Posterior cingulate gyrus (tissue), 11 donors: ENCODE measurements at places on chromosomes 5 and 9.

DNA sequence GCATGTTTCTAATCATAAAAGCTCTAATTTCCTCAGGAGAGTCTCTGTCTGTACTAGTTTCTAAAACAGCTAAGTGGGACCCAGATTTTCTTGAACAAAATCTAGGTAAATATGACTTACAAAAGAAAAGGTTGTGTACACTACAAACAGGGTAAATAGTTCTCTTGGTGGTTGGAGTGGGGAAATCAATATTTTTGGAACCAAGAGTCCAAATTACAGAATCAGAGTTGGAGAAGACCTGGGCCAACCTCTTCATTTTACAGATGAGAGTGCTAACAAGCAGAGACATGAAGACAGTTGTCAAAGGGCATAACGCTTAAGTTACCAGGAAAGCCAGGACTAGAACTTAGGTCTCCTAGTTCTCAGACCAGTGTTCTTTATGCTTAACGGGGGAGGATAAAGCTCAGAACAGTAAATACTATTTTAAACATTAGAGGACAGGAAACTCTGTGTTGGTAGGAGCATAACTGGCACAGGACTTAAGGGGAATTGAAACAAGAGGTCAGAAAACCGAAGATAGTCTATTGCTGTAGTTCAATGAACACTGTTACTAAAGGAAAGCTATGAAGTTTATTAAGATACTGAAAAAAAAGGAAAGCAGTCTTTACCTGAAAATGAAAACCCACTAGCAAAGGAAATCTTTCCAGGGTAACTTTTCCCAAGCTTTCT is 9.3 kb upstream of the GOLGA1 start:
- no peak for DNase-seq

DNA sequence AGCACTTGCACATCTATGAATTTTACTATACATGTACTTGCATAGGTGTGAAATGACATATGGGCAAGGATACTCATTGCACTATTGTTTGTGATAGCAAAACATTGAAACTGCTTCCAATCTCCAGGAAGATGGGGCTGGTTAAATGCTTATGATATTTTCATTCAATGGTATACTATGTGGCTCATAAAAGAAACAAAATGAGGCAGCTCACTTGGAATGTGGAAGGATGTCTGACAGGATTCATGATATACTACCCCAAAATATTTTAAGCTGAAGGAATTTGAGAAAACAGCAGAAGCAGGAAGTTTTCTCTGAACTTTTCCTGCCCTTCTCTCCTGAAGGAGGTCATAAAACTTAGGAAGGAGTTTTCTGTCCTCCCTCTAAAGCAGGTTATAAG is 99.6 kb upstream of the CAST start:
- no peak for DNase-seq

GRCh38 chr9:68505681-68506409 is 34.8 kb downstream of the TMEM252 start:
- DNase-seq, result no peak

- no peak for DNase-seq
Measured at GRCh38 chr9:77793849-77794248, 145.7 kb upstream of the GNA14 start.

- peak; percentile 96 for DNase-seq
Measured at GRCh38 chr9:124868511-124869465, 6.9 kb downstream of the ARPC5L start.

GRCh38 chr9:137758067-137758466 is 119.5 kb upstream of the CACNA1B start:
- peak; percentile 51 for DNase-seq

DNA sequence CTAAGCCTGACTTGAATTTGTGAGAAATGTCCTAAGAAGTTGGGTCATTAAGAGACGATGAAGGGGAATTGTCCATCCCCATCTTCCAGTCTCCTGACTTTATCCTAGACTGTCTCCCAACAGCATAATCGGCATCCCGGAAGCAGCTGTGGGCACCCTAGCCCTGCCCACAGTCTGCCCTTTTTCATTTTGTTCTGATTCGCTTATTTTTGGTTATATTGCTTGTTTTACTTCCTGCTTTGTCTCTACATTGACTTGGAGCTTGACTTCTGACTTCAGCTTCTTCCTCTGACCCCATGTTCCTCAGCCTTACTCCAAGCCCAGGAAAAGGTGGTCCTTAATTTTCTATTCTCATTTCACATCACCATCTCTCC is 41.8 kb downstream of the UGCG start:
- DNase-seq, result no peak

- DNase-seq, result no peak
Measured at GRCh38 chr9:26375448-26375847, 517.2 kb downstream of the CAAP1 start.
